ENCODE measurements at places on chromosomes 5 and 9.

- no peaks in the 10 kb centered on the region for H3K4me1 ChIP-seq
- no peak overlapping the region for H3K27ac ChIP-seq
- peaks cover 2% of the 10 kb centered on the region for H3K27me3 ChIP-seq
- H3K36me3 ChIP-seq = no peaks in the 10 kb centered on the region
- no peak for DNase-seq
Observed at GRCh38 chr5:118791926-118792734, 196.2 kb downstream of the DTWD2 start.

GRCh38 chr5:149129181-149129580, 12.1 kb upstream of the ABLIM3 start:
- H3K4me3 ChIP-seq = no peak overlapping the region
- peaks cover 10% of the 10 kb centered on the region for H3K27me3 ChIP-seq
- H3K4me1 ChIP-seq = no peaks in the 10 kb centered on the region
- DNase-seq = no peak

GRCh38 chr9:20187318-20187717, 398.5 kb upstream of the SLC24A2 start:
- H3K27ac ChIP-seq = no peak overlapping the region
- H3K4me3 ChIP-seq = no peak overlapping the region
- H3K36me3 ChIP-seq = no peaks in the 10 kb centered on the region
- H3K27me3 ChIP-seq = peaks cover 19% of the 10 kb centered on the region
- no peak for DNase-seq

GRCh38 chr5:10761933-10762775, 1.1 kb upstream of the DAP start:
- DNase-seq = no peak
- H3K4me1 ChIP-seq = peaks cover 20% of the 10 kb centered on the region
- H3K36me3 ChIP-seq = peaks cover 14% of the 10 kb centered on the region
- peak overlapping the region; percentile 41 for H3K27ac ChIP-seq
- peak overlapping the region; percentile 59 for H3K4me3 ChIP-seq

- no peak overlapping the region for H3K27ac ChIP-seq
- DNase-seq = no peak
- peaks cover 13% of the 10 kb centered on the region for H3K4me1 ChIP-seq
- peaks cover 11% of the 10 kb centered on the region for H3K27me3 ChIP-seq
Observed at GRCh38 chr9:76512826-76513225, 53.8 kb downstream of the GCNT1 start.

DNA sequence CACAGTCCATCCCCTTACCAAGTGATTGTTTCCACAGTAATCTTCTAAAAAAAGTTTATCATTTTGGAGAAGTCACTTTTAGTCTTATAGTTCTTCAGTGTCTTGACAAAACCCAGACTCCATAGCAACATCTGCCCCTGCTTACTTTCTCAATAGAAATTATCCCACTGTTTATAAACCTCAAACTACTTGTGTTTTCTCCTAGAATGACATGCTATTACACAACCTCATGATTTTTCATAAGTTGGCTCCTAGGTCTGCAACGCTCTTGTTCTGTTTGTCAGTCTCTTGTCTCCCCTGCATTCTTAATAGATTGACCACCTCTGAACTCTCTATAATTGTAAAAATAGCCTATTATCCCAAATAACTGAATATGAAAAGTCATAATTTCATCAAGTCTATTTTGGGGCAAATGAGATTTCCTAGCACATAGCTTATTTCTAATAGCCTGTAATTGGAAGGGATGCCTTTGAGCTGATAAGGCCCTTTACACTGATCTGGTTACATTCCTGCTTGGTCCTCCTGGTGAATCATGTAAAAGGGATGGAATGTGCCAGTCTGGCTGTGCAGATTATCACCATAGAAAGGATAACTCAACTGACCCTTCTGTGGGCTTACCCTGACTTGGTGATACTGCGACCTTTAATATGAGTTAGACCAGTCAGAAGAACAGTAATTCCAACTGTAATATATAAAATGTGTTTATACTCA, 69.6 kb downstream of the CHSY3 start:
- no peak for DNase-seq
- no peak overlapping the region for H3K4me3 ChIP-seq
- no peaks in the 10 kb centered on the region for H3K4me1 ChIP-seq
- no peak overlapping the region for H3K27ac ChIP-seq

GRCh38 chr9:135304886-135305285, 174.7 kb upstream of the PPP1R26 start:
- H3K4me1 ChIP-seq = no peaks in the 10 kb centered on the region
- H3K4me3 ChIP-seq = no peak overlapping the region
- no peak for DNase-seq
- no peak overlapping the region for H3K27ac ChIP-seq
- H3K27me3 ChIP-seq = no peaks in the 10 kb centered on the region

DNA sequence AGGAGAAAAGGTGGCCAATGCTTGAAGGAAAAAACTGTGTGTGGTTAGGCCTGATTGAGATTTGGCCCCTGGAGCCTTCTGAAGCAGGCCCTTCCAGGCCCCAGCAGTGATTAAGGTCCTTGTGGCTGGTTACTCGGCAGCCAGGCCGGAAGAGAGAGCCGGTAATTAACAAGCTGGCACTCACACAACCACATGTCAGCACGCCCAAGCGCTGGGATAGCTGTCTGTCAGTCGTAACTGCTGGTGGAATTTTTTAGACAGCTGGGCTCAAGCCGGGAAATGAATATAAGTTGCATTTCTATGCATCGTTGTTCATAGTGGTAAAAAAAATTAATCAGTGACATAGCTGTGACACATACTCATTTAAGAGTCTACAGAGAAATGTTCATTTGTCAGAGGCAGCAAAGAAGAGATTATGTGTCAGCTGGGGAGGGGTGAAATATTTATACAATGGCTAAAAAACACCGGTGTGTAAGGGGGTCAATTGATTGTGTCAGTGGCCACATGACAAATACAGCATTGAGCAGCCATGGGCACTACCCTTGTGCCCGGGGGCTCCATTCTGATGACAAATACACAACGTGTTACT, 13.7 kb upstream of the ARAP3 start:
- H3K4me3 ChIP-seq = no peak overlapping the region
- H3K27me3 ChIP-seq = peaks cover 39% of the 10 kb centered on the region
- peaks cover 29% of the 10 kb centered on the region for H3K4me1 ChIP-seq
- H3K27ac ChIP-seq = no peak overlapping the region
- DNase-seq = no peak
- H3K36me3 ChIP-seq = no peaks in the 10 kb centered on the region

DNA sequence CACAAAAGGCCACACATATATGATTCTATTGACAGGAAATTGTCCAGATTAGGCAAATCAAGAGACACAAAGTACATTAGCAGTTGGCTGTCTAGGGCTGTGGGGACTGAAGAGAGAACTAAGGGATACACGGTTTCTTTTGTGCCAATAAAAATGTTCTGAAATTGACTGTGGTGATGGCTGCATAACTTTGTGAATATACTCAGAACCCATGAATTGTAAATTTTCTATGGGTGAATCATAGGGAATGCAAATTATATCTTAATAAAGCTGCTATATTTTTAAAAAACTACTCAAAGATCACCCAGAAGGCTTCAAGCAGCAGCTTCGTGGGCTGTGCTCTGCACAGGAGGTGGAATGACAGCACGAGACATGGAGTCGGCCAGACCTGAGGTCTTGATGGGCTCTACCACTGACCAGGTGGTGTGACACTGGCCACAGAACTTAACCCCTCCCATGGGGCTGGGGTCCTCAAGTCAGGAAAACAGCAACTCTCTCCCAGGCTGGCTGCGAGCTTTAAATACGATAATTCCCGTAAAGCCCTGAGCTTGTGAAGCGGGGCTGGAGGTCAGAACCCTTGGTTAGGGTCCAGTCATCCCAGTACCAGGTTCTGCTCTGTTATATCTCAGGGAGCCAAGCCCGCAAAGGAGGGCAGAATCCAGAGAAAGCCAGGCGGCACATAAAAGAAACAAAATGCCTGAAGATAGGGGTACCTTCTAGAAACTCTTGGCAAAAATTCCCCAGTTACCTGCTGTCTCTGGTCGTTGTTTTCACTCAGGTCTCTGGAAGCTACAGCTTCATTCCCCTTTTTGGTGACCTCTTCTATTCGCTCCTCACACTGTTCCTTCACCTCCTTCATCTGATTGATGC, 59.1 kb downstream of the GOLM1 start:
- H3K4me1 ChIP-seq = no peaks in the 10 kb centered on the region
- H3K27me3 ChIP-seq = no peaks in the 10 kb centered on the region
- no peak overlapping the region for H3K27ac ChIP-seq
- no peak overlapping the region for H3K4me3 ChIP-seq
- H3K36me3 ChIP-seq = peaks cover 3% of the 10 kb centered on the region

DNA sequence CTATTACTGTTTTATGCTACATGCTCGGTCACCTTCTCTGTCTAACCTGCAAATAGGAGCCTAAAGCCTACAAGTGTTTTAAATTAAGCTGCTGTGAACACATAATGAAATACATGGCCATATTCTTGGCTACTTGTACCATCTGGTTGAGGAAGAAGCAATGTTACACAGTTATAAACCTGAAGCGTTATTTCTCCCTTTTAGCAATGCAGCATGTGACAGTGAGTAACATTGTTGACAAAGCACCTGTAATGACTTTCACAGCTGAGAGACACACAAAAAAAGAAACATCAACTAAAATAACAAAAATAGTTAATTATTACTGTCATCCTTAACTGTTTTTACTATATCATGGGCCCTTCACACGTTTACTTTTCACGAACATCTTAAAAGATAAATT, 146.9 kb downstream of the RORB start:
- DNase-seq = no peak
- H3K4me3 ChIP-seq = no peak overlapping the region
- H3K27me3 ChIP-seq = peaks cover 6% of the 10 kb centered on the region
- no peaks in the 10 kb centered on the region for H3K4me1 ChIP-seq

GRCh38 chr5:97090944-97091343, 51.5 kb downstream of the LIX1 start:
- H3K4me3 ChIP-seq = no peak overlapping the region
- H3K4me1 ChIP-seq = peaks cover 15% of the 10 kb centered on the region
- DNase-seq = no peak
- H3K36me3 ChIP-seq = no peaks in the 10 kb centered on the region

DNA sequence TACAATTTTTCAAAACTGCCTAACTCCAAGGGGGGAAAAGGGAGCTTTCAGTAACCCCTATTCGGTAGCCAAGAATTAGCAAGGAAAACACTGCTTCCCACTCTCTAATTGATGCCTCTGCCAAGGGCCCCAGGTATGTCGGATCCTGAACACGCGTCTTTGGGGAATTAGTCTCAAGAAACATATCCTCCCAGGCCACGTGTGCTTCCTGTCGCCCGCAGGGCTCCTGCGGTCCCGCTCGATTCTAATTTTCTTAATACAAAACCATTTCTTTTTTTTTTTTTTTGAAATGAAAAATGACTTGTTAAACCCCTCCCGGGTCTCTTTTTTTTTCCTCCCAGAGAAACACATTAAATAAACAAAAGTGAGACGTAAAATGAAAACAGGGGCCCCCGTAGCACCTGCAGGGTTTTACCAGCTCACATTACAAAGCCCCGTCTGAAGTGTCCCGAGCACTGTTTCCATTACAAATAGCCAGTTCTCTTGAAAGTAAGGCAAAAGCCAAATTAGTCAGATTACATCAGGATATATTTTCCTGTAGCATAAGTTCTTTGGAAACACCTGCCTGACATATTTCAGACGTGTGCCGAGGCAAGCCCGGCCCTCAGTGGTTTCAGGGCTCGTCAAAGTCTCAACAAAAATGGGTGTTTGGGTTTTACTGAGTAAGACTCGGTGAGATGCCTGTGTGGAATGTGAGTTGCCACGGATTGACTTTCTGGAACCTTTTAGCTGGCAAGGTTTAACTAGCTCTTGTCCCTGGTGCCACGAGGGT, 21.5 kb downstream of the SMIM23 start:
- H3K27me3 ChIP-seq = peaks cover 27% of the 10 kb centered on the region
- peaks cover 2% of the 10 kb centered on the region for H3K4me1 ChIP-seq
- H3K27ac ChIP-seq = no peak overlapping the region
- no peaks in the 10 kb centered on the region for H3K36me3 ChIP-seq

GRCh38 chr5:96924016-96924443, 11.8 kb upstream of the LNPEP start:
- no peaks in the 10 kb centered on the region for H3K27me3 ChIP-seq
- H3K36me3 ChIP-seq = peaks cover 33% of the 10 kb centered on the region
- H3K4me1 ChIP-seq = peaks cover 36% of the 10 kb centered on the region
- no peak overlapping the region for H3K4me3 ChIP-seq

- H3K27ac ChIP-seq = peak overlapping the region; percentile 74
- H3K27me3 ChIP-seq = peaks cover 25% of the 10 kb centered on the region
- H3K4me3 ChIP-seq = peak overlapping the region; percentile 80
- DNase-seq = no peak
Observed at GRCh38 chr5:172284611-172284980, 1.0 kb upstream of the UBTD2 start.
